ENCODE measurements at places on chromosomes 4 and X. TPM values are rescaled to one million over a fixed set of nuclear protein-coding genes. Genes with fewer than 3 reads are reported as not detected.

Gene PTPN13
- 53.2 TPM for polyA plus RNA-seq

Gene CT47B1
- polyA plus RNA-seq = not detected

Gene BANK1
- 0.89 TPM for polyA plus RNA-seq

Gene FATE1
- not detected for polyA plus RNA-seq

All from Purkinje cell (primary cell).